NCI-H2081 treated with DMSO at 0.1 percent for 48 hours (cell line): ENCODE measurements at places on chromosomes 4 and X.

DNA sequence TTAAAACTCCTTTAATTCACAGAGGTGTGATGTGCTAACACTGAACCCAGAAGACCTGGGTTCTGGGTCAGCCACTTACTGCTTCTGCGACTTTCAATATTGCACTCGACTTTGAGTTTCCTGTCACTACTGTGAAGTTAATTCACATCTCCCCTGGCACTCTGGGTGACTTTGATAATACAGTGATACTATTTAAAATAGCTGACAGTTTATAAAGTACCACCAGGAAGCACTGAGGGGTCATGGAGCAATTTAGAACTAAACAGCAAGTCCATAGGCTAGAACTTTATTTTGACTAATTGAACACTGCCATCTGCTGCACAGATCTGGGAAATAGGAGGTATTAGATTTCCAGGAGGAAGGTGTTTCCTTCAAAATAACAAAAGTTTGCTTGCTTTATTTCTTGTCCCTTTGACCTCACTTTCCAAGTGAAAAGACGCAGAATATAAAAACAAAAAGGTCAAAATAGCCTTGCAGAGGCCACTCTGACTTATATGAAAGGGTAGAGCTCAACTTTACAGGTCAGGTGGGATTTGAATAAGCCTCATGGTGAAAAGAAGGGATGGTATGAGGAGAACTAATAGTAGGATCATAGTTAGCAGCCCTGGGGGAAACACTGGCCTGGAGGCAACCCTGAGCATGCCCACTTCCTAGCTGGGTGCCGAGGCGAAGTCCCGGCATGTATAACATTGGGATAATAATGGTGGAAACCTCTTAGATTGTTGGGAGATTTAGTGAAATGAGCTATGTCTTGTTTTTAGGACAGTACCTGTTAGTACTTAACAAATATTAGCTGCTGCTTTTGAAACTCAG lies 53.4 kb downstream of the ZNF518B start:
- DNase-seq, result no peak

DNA sequence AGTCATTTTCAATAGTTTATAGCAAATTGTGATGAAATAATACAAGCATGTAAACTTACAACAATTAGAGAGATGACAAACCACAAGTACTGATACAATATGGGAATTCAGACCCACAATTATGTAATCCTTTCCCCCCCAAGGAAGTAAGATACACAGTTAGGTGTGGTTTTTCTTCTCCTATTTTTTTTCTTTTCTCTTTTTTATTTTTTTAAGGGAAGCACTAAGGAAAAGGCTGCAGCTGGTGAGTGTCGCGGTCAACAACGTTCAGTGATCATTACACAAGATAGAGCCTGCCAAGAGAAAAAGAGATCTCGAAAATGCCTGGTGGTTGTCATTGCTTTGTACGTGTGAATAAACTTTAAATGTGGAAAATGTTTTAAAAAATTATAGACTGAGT lies 9.8 kb downstream of the NDNF start:
- DNase-seq, result no peak

GRCh38 chrX:148135738-148136137 lies 154.6 kb downstream of the FMR1NB start:
- no peak for DNase-seq

DNA sequence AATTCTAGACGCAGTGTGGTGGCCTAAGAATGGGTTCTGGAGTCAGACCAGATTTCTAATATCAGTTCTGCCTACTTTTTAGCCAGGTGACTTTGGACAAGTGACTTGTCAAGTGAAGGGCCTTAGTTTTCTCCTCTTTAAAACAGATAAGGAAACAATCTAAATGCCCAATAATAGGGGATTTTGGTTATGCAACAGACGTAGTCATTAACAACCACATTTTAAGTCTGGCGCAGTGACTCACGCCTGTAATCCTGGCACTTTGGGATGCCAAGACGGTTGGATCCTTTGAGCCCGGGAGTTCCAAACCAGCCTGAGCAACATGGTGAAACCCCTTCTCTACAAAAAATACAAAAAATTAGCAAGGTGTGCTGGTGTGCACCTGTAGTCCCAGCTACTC lies 2.1 kb upstream of the ZMYM3 start:
- DNase-seq, result no peak

DNA sequence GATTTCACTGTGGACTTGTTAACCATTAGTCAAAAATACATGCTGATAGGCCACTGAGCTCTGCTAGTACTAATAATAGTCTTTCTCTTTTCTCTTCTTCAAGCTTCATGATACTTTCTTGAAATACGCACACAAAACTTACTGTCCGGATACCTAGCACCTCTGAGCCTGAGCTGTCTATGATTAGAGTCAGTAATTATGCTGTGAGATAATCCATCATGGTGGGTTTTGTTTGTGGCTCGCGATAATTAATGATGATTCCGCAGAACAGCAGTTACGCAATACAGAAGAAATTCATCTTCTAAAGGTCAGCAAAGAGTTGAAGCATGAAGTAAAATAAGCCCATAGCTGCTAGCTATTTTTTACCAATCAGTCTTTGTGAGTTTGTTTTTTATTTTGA lies 511.5 kb upstream of the GALNT7 start:
- DNase-seq, result no peak

GRCh38 chr4:186953599-186954260 lies 230.1 kb upstream of the FAT1 start:
- no peak for DNase-seq

GRCh38 chr4:110737931-110738330 lies 115.1 kb upstream of the PITX2 start:
- DNase-seq, result no peak

GRCh38 chrX:288561-288991 lies 7.4 kb downstream of the PLCXD1 start:
- no peak for DNase-seq

DNA sequence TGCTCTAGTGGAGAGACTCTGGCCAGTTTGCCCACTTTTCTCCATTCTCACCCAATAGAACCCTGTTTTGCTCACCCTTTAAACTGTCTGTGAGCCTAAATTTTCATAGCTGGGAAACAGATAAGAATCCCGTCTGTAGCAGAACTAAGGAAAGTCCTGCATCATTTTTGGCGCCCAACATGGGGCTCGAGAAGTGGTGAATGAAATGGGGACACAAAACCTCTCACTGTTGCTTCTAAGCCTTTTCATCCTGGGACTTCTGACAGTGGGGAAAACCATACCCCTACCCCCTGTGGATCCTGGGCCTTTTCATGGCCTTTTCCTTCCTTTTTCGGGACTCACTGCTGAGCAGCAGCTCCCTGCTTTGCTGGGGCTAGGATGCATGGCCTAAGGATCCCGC lies 189.9 kb downstream of the INPP4B start:
- DNase-seq, result no peak

DNA sequence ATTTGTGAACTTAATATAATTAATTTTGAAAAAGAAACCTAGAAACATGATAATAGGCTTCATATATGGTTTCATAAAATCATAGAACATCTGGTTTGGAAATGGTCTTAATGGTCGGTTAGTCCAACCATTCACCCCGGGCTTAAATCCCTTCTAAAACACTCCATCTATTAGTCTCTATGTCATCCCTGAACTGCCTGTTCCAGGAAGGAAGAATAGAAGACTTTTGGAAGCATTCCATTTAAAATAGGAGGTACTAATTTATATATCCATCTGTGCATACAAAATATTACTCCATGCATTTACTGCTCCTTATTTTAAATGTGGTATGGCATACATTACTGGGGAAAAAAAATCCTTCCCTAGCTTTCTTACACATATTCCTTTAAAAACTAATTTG lies 262.2 kb upstream of the DDX53 start:
- no peak for DNase-seq

DNA sequence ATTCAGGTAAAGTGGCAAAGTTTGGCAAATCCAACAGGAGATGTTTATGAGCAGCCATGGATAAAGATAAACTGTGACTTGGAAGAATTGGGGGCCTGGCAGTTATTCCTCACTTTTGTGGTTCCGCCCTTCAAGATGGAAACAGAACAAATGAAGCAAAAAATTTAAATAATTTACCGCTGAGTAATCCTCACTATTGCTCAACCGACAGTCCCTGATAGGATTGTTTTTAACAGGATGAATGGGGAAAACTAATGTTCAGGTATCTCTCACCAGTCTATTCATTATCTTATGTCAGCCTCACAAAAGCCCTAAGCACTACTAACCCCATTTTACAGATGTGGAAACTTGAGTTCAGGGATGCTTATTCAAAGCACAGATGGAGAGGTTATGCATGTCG lies 90.8 kb downstream of the FNIP2 start:
- no peak for DNase-seq

DNA sequence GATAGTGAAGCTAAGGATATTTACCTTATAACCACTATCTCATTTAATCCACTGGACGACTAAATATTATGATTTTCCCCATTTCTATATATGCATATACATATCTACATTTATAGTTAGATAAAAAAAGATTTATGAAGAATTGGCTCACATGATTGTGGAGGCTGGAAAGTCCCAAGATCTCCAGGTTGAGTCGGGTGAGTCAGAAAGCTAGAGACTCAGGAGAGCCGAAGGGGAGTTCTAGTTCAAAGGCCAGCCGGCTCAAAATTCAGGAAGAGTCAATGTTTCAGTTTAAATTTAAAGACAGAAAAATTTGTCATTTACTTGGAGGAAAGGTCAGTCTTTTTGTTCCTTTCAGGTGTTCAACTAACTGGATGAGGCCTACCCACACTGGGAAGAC lies 158.2 kb upstream of the CPEB2 start:
- DNase-seq, result no peak

DNA sequence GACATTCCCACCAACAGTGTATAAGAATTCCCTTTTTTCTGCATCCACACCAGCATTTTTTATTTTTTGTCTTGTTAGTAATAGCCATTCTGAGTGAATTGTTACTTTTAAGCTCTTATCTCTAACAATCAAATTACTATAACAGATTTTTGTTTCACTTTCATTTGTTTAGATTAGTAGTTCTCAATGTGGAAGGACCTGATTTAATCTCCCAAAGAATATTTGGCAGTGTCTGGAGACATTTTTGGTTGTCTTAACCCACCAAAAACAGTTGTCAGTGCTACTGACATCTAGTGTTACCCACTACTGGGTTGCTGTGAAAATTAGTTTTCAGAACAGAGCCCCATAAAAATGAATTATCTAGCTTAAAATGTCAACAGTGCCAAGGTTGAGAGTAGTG lies 37.9 kb downstream of the RUFY3 start:
- DNase-seq, result no peak

DNA sequence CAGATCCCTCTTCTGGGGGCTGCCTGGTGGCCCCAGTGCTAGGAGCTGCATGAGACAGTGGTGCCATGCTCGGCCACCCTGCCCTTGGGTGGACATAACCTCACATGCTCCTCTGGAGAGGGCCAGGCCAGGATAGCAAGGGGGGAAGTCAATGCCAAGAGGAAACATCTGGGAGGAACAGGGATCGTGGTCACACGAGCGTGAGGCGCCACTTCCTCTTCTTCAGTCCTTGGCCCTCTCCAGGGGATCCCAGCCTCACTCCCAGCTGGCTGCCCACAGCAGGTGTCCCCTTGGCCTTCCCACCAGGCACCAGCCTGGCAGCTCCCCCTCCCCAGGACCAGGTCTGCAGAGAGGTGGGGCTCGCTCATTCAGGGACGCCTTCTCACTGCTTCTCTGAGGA lies 28.6 kb downstream of the TBC1D14 start:
- DNase-seq, result no peak

GRCh38 chr4:145861336-145862318 lies 77.0 kb downstream of the ZNF827 start:
- no peak for DNase-seq

DNA sequence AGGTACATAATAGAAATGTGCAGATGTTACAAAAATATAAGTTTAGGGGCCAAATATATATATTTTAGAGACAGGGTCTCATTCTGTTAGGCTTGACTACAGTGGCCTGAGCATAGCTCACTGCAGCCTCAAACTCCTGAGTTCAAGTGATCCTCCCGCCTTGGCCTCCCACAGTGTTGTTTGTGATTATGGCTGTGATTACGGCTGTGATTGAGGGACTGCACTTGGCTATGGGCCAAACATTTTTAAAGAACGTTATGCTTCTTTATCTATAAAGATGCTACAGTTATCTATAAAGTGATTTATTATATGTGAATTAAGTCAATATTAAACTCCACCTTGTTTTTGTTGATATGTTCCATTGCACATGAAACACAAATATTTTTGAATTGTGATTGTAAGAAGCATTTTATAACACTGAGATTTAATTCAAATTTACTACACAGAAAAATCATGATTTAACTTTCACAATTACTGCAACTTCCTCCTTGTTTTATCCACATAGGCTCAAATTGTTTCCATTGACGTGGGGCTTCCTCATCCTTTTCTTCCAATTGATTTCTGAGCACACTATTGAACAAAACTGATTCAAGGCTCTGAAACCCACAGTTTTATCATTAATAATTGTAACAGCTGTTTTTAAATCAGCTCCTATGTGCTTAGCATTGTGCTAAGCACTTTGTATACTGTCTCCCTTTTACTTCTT lies 68.4 kb upstream of the BMPR1B start:
- no peak for DNase-seq

- DNase-seq, result no peak
Observed at GRCh38 chrX:71253253-71254091, 468 bp downstream of the ZMYM3 start.

DNA sequence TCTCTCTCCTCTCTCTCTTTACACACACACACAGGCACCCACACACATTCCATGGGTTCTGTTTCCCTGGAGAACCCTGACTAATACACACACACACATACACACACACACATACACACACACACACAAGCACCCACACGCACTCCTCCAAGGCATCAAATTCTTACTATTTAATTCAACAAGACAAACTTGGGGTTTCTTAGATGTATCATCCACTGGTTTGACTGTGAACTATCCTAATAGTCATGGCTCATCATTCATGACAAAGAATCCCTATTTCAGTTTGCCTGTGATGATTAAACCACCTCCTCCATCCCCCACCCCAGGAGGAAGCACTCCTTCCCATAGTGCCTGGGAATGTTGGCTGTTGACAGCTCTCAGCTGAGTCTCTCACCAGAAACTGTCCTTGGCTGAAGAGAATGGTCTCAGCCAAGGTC lies 98.2 kb downstream of the USP46 start:
- no peak for DNase-seq

GRCh38 chr4:83252782-83253405 lies 31.7 kb downstream of the COQ2 start:
- DNase-seq, result peak; percentile 6

GRCh38 chr4:73311428-73311827 lies 52.8 kb upstream of the ANKRD17 start:
- DNase-seq, result no peak

GRCh38 chrX:769796-770195 lies 139.2 kb downstream of the SHOX start:
- DNase-seq, result no peak

- DNase-seq, result no peak
Observed at GRCh38 chrX:119093991-119094735, 21.4 kb downstream of the CT47C1 start.

DNA sequence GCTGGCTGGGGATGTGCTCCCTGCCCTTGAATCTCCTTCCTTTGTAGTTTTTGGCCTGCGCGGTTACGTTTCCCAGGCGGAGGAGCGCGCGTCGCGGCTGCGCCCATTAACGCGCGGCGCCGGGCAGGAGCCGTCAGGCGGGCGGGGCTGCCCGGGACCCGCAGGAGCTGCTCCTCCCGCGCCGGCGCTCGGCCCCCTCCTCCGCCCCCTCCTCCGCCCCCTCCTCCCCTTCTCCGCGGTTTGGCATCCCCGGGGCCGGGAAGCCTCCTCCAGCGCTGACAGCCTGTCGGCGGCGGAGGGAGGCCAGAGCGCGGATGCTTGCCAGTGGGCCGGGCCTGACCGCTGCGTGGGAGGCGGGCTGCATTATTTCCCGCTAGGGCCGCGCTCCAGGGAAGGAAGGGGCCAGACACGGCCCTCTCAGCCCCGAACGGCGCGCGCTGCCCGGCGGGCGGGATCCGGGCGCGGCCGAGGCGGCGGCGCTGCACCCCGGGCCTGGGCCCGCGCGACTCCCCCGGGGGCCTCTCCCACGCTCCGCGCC lies at the start of gene DCLK2:
TSS of gene DCLK2 (plus strand) at position 405 of the 538 bp plus-strand sequence. CDS start 583 bp downstream, outside the sequence.
- DNase-seq, result no peak
